ENCODE measurements at places on chromosomes 4 and X. TPM values are rescaled to one million over a fixed set of nuclear protein-coding genes. Genes with fewer than 3 reads are reported as not detected.
A peak's percentile ranks its signal among the peaks of the same experiment; 100 is the strongest.

GRCh38 chr4:102546635-102547034, 45.5 kb downstream of the NFKB1 start:
- no peak for DNase-seq

DNA sequence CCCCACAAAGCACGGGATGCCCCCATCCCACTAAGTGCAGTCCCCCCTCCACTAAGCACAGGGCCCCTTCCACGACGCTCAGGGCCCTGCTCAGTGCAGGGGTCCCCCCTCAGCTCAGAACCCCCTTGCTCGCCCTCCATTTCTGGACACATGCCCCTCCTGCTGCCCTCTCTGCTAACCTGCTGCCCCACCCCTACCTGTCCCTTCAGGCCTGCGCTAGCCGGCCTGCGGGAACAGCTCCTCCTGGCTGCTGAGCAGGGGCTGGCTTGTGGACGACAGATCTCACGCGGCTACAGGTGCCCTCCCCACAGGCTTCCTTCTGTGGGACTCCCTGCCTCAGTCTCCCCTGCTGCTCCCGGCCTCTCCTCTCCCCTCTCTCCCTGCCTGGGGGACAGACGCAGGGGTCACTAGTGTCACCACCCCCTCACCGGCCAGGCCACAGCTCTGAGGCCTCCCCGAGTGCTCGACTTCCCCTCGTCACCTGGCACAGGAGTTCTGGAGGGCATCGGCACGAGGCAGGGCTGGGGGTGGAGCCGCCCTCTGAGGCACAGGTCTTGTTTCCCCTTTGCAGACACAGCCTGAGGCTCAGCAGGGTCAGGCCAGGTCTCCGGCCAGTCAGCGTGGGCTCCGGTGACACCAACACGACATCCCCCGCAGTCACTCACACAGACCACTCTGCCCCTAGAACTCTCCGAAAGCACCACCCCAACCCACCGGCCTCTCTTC, 21.6 kb downstream of the GAK start:
- peak; percentile 15 for DNase-seq

GRCh38 chr4:118683513-118683912, 1.7 kb upstream of the METTL14 start:
- no peak for DNase-seq

- no peak for DNase-seq
These were observed 456 bp downstream of the SNX12 start for GRCh38 chrX:71067712-71068043.

DNA sequence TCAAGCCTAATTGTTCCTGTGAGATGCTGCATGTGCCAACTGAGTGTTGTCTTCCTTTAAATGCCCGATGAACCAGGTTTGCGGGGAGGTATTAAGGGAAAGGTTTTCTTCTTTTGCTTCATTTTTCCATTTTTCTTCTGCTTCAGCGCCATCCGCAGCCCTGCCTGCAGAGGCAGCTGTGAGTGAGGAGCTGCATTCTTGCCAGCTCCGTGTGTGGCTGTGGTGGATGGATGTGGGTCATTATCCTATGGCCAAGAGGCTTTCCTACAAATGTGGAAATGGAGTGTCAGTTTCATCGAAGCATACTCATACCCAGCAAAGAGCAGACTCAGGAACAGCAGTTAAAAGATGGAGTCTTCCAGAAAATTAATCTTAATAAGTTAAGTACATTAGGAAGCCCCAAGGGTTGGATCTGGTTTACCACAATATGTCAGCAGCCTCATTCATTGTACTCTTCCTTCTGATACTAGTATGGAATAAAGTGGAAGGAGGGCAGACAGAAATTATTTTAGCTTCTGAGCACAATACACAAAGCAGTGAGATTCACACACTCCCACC, 37.6 kb downstream of the TNIP3 start:
- no peak for DNase-seq

DNA sequence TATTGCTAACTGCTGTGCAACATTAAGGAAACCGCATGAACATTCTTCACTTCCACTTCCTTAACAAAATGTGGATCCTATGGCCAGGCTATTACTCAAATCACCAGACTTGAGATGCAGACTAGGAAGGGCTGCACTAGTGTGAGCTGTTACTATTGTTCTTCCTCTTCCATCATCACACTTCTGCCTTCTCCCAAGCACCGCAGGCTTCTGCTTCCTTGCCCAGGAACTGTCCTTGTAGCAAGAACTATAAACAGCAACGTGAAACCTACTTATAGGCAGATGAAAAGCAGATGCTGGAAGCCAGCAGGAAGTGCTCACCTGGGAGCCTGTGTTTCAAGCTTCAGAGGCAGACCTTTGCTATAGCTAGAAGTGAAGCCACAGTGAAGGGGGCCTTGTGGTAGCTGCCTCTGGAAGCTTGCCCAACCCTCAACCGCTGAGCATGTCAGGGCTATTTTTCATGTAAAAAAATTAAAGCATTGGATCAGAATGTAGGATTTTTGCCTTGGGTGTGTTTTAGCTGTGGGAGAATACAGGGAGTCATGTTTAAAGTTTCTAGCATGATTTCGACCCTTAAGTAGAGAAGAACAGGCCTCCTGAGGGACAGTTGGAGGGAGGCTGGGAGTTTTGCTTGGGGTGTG, 43.9 kb downstream of the CLNK start:
- no peak for DNase-seq

DNA sequence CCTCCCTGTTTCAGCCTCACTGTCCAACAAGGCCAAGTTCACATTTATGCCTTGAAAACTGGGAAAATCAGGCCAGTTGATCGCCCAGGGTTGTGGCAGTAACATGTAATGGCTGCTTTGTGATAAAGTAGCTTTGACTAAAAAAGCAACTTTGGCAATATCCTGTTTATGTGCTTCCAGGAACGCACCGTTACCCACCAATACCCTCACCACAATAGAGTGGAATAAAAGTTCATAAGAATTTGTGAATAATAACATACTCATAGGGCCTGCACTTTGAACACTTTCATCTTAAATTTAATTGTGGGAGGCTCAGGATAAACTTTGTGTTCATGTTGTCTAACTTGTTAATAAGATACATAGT, 80.7 kb upstream of the MAML3 start:
- no peak for DNase-seq

DNA sequence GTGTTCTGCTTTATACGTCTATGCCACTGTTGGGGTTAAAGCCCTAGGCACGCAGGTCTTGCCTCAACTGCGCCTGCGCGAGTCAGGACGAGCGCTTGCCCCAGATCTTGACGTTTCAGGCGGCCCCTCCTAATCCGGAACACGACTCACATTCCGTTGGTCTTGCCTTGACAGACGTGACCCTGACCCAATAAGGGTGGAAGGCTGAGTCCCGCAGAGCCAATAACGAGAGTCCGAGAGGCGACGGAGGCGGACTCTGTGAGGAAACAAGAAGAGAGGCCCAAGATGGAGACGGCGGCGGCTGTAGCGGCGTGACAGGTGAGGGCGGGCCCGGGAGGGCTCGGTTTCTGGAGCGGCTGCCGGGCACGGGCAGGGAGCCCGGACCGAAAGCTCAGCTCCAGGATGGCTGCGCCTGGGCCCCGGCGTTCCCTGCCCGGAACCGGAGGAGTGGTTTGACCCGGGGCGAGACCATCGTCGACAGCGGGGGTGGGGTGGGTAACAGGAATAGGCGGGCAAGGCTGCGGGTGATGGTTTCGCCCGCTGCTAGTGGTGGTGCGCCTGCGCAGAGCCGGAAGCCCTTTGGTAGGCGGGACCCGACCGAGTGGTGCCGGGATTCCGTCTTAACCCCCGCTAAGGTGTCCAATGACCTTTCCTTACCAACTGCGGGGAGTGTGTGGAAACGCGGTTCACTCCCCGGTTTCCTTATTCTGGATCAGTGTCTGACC, at the start of gene ARAF:
TSS of gene ARAF (plus strand) at position 272 of the 725 bp plus-strand sequence. CDS start 1,763 bp downstream, outside the sequence.
- DNase-seq, result peak; percentile 95

DNA sequence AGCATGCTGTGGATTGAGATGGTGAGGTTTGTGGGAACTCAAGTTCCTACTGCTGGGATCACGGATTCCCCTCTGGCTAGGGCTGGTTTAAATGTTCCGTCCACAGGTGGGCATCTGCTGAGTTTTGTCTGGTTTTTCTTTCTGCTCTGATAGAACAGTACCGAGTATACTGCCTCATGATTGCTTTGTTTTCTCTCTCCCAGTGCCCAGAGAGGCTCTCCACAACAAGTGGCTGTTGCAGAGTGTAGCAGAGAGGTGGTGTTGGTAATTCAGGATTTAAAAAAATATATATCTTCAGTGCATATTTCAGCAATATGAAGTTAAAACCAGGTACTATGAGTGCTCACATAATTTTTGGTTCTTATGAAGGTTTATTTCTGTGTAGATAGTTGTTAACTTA, 213.7 kb downstream of the TEX13C start:
- no peak for DNase-seq

DNA sequence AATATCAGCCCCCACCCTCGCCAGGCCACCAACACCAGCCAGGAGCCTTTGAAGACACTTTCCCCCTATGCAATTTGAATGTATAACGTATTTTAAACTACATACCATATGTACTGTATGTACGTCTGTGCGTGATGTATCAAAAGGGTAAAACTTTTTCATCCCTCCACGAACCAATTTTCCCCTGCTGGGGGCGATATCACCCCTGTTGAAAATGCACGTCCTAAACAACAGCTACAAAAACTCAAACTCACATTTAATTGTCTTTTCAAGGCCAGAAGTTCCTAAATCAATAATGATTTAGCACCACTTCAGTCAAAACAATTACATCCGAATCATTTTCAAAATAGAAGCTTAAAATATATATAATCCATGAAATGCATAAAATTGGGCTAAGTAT, 1.4 kb downstream of the VEGFD start:
- no peak for DNase-seq

DNA sequence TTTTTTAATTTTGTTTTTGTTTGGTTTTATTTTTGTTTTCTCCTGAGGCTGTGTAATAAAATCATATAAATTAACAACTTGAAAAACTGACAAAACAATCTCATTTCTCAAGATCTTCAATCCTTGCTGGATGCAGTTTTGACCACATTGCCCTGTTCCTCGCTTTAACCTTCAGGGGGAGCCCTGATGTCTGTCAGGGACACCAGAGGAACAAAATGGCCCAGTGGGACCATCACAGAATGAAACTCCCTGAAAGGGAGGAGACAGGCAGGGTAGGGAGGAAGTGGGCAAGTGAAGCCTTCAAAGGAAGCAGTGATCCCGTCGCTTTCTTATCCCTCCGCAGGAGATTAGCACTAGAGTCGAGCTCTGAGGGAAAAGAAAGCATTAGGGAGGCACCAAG, 274.9 kb upstream of the LDB2 start:
- no peak for DNase-seq

DNA sequence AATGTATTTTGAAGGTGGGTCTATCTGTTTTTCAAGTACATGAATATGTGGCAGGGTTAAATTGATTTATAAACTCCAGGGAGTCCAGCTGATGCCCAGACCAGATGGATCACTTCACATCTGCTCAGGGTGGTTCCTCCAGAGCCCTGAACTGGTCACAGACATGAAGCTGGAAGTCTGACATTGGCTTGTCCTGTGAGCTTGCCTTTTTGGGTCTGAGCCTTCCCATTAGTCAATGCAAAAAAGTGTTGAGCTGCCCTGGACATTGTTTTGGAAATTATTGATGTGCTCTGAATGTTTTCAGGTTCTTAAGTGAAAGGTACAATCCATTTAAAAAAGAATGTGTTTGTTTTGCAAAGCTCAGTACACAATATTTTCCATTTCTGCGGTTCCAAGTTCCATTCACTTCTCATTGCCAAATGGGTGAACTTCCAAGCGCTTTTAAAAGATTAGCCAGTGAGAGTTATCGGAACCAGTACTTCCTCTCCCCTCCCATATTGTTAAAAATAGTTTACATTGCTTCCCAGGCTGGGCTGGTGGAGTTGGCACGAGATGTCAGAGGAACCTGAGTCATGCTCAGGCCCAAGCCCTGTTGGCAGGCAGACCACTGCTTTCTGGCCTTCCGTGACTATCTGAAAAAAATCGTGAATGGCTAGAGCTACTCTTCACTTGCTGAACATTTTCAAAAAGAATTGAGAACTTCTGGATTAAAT, 52.1 kb downstream of the PDGFRA start:
- DNase-seq, result peak; percentile 87

DNA sequence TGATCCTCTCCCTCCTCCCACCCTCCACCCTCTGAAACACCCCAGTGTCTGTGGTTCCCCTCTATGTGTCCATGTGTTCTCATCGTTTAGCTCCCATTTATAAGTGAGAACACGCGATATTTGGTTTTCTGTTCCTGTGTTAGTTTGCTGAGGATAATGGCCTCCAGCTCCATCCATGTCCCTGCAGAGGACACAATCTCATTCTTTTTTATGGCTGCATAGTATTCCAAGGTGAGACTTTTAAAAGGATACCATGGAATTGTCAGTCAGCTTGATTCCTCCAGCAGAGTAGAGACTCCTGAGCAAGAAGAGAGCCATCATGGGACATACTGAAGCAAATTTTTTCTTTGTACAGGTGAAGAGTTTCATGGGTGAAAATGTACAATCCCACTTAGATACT, 38.8 kb upstream of the MTM1 start:
- DNase-seq, result no peak

- no peak for DNase-seq
These were observed 179.5 kb upstream of the GATB start for GRCh38 chr4:151940291-151940690.

DNA sequence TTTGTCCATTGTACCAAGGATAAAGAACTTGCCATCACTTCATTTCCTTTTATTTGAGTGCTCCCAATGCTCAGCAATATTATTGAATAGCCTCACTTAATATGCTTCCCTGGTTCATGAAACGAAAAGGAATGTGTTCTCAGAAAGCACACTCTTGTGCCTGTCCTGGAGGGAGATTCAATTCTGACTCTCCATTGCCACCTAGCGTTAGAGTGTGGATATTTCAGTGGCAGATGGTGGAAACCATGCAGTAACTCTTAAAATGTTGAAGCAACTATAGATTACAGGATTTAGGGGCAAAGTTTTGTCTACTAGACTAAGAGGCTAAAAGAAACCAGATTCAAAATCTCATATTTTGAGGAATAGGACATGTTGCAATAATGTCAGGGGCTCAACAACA, 36.0 kb downstream of the GAB3 start:
- DNase-seq, result no peak

STOX2 gene
- 10.6 TPM for total RNA-seq

CPLX1 gene
- total RNA-seq, result 4.4 TPM

ELOVL6 gene
- total RNA-seq, result 1.0 TPM

ZNF518B gene
- 21.8 TPM for total RNA-seq

COL25A1 gene
- total RNA-seq, result 0.37 TPM

ETDB gene
- not detected for total RNA-seq

GCNA gene
- 1.5 TPM for total RNA-seq

IRF2 gene
- total RNA-seq, result 33.0 TPM

RIPPLY1 gene
- not detected for total RNA-seq

CCNB3 gene
- total RNA-seq, result 0.17 TPM
